GM12891 (cell line): ENCODE measurements at places on chromosomes 2 and 18.

GRCh38 chr2:10457846-10458598 is 9.9 kb upstream of the ODC1 start:
- no peak for DNase-seq

- DNase-seq: no peak
Measured at GRCh38 chr2:217947383-217948350, 55.1 kb downstream of the TNS1 start.

- no peak for DNase-seq
Measured at GRCh38 chr2:151357359-151357758, at the start of gene TNFAIP6. Gene TNFAIP6 (plus strand): TSS chr2:151357592. CDS start chr2:151357667, 75 bp downstream.

DNA sequence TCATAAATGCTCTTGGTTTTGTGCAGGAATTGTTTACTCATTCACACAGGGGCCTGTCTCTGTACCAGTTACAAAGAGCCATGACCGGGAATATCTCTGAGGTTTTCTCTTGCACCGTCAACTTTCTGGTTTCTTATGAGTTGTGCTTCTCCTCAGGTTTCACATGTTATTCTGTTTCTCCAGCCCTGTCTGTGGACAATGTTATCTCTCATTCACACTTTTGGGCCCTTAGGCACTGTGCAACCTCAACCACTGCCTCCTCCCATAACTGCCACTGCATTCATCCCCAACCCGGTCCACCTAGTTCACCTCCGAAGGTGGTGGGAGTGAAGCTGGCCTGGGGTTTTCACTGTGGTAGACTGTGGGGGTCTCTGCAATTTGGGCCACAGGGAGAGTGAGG is 22.5 kb upstream of the NEDD4L start:
- DNase-seq: no peak

DNA sequence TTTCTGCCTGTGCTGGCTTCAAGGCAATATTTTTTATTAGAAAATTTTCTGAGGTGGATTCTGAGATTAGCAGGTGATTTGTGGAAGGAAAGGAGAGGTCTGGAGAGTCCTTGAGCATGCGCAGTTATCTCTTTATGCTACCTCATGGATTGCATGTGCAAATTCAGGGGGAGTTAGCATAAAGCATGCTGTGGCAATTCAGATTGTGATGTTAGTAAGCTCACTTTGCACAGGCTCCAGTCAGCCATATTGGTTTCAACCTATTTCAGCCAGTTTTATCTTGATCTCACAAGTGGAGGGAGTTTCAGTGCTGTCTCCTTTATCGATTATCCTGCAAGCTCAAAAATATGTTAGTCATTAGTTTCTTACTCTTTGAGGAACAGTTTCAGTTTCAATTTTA is 2012.3 kb upstream of the PIK3C3 start:
- DNase-seq: no peak

DNA sequence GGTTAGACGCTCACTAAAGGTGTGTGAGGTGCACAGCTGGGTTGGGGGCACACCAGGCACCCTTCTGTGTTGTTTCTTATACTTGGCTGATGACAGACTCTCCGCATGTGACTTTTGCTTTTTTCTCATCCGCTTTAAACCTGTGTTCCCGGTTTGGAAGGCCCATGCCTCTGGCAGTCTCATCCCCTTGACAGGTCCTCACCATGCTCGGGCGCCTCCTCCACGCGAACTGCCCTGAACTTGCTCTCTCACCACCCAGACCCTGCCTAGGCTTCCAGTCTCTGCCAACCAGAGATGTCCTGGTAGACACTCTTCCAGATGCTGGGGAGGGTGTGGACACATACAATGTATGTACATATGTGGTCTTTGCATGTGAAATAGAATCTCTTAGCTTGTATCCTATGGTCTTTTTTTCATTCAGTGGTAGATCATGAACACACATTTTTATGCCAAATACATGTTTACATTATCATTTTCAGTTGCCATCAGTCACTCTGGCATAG is 79.8 kb downstream of the LIMS1 start:
- no peak for DNase-seq

DNA sequence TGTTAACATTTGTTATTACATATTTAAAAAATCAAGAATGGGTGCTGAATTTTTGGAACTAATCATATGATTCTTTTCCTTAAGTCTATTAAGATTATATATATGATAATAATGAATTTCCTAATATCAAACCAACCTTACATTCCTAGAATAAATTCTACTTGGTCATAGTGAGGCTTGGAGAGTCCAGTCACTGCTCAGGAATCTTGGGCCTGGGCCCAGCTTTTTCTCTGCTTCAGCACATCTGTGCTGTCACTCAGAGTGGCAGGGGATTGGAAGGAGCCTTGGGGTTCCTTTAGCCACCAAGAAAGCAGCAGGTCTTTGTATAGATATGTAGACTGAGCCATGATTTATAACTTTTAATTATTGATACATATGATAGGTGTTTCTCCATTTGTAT is 19.9 kb upstream of the ZAP70 start:
- DNase-seq: no peak

- no peak for DNase-seq
Measured at GRCh38 chr18:11676867-11677266, 12.2 kb upstream of the GNAL start.

GRCh38 chr2:138652378-138652777 is 127.8 kb downstream of the NXPH2 start:
- DNase-seq: no peak

- DNase-seq: peak; percentile 80
Measured at GRCh38 chr2:27249891-27250651, 12.8 kb downstream of the SLC30A3 start.

DNA sequence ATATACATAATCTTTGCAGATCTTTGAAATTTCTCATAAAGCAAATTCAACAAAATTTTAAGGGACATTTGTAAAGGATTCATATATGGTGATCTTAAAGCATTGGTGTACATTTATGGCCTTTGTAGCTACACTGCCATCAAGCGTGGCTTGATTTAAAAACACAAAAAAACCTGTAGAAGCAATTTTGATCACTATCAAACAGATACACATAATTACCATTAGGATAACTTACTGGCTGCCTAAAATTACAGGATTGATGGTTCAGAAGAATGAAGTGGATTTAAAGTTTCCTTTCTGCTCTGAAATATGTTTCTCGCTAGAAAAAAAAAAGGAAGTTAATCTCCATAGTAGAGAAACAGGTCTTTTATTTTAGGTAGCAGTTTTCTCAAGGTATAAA is 31.4 kb downstream of the MAPRE2 start:
- no peak for DNase-seq

DNA sequence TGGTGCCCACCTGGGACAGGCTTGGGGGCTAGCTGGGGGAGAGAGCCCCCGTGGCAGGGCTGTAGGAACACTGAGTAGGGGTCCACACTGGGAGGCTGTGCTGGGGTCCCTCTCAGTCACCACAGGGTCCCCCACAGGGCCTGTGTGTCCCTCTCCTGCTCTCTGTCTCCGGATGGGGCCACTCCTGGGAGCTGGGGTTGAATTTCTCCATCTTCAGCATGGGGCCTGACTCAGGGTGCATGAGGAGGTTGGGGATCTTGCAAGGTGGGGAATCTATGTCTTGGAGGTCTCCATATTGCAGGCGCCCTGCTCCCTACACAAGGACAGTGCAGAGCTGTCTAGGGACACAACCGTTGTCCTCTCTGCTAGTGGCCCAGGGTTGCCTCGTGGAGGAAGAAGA is 78.7 kb upstream of the HDAC4 start:
- DNase-seq: no peak

- no peak for DNase-seq
Measured at GRCh38 chr18:55458456-55459203, 129.4 kb downstream of the TCF4 start.

DNA sequence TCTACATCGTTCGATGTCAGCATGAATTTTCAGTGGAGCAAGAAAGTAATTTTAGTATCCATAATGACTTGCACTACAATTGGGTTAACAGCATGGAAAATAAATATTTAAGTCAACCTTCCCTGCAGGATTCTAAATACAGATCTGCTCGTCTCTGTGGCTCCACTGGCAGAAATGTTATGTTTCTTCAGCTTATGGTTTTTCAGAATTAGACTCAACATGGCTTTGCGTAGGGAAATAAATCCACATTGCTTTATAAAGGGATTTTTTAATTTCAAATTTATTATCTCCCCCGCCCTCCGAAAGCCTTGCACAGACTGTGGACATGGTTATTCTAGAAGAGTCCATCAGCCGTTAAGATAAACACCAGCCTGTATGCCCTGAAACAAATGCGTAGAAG is 18.2 kb downstream of the TNFRSF11A start:
- no peak for DNase-seq

GRCh38 chr2:31258351-31258750 is 24.4 kb downstream of the EHD3 start:
- peak; percentile 60 for DNase-seq

DNA sequence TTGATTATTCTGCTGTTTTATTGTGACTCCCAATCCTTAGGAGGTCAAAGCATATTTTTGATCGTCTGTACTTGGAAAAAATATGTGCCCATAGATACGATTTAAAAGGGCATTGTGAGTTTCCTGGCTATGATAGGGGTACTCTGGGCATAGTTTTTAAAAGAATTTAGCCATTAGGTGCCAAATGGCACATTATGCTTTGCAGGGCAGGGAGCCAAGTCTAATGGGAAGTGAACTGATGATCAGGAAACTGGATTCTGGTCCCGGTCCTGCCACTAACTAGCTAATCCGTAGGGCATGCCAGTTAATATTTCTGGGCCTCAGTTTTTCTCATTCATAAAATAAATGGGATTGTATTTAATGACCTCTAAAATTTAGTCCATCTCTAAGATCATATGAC is 189.3 kb downstream of the LTBP1 start:
- DNase-seq: no peak

- DNase-seq: no peak
Measured at GRCh38 chr18:32803568-32803967, 30.7 kb upstream of the KLHL14 start.

- DNase-seq: no peak
Measured at GRCh38 chr18:57831597-57832377, 28.7 kb upstream of the ATP8B1 start.

GRCh38 chr2:10982931-10983701 is 71.4 kb downstream of the KCNF1 start:
- no peak for DNase-seq

GRCh38 chr18:75223687-75224347 is 13.2 kb downstream of the TSHZ1 start:
- DNase-seq: no peak

GRCh38 chr2:213101692-213102460 is 49.5 kb downstream of the IKZF2 start:
- DNase-seq: no peak

DNA sequence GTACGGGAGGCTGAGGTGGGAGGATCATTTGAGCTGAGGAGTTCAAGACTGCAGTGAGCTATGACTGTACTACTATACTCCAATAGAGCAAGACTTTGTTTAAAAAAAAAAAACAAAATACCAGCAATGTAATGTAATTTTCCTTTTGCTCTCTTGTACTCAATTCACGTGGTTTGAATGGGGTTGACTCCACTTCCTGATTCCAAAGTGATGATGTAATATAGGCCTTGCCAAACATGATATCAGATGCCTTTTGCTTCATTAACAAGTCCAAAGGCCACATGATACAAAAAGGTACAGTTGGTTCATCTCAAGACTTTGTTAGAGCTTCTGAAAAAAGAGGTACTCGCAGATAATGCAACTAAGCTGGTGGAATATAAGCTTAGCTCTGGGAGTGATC is 321.8 kb downstream of the ZEB2 start:
- no peak for DNase-seq

DNA sequence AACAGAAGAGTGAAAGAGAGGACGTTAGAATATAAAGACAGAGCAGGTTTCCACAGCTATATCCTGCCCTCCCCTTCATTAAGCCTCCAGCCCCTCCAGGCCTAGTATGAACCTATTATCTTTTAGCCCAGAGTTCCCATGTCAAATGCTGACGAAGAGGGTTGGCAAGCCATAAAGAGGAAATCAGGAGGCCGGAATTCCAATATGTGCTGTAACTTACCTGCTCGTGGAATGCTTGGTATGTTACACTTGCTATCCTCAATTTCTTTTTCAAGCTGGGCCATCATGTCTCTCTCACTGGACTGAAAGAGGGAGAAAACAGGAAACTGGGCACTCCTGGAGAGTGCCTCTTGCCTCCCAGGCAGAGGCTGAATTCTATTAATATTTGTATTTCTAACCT is 264.1 kb downstream of the TRIB2 start:
- DNase-seq: no peak

DNA sequence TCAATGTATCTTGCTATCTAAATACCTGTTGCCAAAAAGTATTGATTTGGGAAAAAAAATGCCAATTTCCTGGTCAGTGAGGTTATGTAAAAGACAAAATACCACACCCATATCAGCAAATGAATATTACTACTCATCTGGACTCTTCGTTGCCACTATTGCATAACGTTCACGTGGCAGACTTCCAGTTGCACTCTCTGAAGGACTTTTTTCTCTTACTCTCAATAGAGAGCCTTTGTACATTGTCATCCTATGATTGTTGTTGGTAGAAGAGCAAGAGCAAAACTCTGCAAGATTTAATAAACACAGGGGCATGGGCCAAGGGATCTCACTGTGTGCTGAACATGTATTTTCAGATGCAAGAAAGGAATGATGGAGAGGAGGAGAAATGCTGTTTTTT is 689.8 kb downstream of the MBD2 start:
- DNase-seq: no peak

DNA sequence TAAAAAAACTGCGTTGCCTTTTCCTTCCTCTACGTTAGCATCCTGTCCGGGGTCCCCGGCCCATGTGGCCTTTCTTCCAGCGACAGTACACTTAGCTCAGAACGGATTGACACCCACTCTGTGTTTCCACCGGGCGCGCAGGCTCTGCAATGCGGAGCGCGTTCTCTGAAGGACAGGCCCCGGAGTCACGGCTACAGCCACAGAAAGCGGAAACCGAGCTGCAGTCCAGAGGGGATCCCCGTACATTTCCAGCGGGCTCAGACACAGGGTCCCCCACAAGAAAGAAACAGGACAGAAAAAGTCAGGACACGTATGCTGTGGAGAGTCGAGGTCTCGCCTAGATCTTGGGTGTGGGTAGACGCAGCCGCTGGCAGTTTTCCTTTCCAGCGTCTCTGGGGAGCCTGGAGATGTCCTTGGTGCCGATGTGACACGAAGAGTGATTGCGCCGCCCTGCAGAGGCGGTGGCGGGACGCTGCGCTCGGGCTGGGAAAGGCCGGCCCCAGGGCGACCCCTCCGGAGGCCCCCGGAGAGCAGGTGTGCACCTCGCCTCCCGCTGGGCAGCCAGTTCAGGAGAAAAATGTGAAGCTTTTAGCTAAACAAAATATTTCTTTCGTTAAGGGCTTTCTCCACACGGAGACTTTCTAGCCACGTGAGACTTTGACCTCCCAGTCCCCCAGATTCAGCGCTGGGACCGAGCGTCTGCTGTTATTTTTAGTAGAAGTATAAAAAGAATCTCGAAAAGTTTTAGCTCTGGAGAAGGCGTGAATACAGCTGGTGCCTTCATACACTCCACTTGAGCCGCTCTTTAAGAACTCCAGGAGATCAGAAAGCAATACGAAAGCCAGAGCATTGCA is 1.3 kb upstream of the ACKR3 start:
- no peak for DNase-seq

GRCh38 chr18:72965616-72966015 is 97.8 kb upstream of the NETO1 start:
- DNase-seq: no peak

- no peak for DNase-seq
Measured at GRCh38 chr2:205198140-205198525, 484.2 kb upstream of the NRP2 start.

- peak; percentile 19 for DNase-seq
Measured at GRCh38 chr2:232351686-232352510, 26.7 kb upstream of the ALPP start.

GRCh38 chr2:19349911-19350677 is 8.3 kb downstream of the OSR1 start:
- no peak for DNase-seq
